ENCODE measurements at places on chromosomes 2 and 18.

DNA sequence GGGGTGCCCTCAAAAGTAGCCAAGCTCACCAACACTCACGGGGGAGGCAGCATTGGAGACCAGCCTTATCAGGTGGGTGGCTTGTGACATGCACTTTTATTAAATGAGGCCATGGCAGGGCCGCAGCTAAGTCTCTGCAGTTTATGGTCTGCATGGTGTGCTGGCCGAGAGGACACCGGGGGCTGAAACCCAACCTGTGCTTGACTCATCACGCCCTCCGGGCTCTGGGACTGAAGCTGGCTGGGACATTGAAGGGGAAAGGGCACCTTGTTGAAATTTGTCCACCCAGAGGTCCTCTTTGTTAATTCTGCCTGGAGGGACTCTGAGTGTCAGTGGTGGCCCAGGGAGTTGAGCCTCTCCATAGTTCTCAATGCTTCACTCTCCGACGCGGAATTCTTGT, 17.7 kb upstream of the NTSR2 start:
- DNase-seq, result no peak

- DNase-seq, result no peak
These were observed 96.2 kb upstream of the BCL2L11 start for GRCh38 chr2:111024496-111024895.

GRCh38 chr2:183117226-183117625, 7.0 kb upstream of the NUP35 start:
- no peak for DNase-seq

- no peak for DNase-seq
These were observed 34.0 kb downstream of the MTHFD2 start for GRCh38 chr2:74232426-74232825.

DNA sequence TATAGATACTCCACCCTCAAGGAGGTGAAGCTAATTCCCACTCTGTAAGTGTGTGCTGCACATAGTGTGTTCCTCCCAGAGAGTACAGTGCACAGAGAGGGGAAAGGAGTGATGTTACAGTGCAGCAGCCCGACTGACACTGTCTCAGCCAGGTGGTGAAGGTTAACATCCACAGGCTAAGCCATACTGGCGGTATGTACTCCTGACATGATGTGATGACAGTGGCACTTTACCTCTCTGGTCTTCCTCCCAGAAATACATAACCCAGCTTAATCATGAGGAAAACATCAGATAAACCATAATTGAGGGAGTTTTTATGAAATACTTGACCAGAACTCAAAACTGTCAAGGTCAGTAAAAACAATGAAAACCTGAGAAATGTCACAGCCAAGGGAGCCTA, 107.1 kb downstream of the RAB3GAP1 start:
- DNase-seq, result no peak

- DNase-seq, result no peak
These were observed 9.7 kb downstream of the GPR55 start for GRCh38 chr2:230915319-230915718.

DNA sequence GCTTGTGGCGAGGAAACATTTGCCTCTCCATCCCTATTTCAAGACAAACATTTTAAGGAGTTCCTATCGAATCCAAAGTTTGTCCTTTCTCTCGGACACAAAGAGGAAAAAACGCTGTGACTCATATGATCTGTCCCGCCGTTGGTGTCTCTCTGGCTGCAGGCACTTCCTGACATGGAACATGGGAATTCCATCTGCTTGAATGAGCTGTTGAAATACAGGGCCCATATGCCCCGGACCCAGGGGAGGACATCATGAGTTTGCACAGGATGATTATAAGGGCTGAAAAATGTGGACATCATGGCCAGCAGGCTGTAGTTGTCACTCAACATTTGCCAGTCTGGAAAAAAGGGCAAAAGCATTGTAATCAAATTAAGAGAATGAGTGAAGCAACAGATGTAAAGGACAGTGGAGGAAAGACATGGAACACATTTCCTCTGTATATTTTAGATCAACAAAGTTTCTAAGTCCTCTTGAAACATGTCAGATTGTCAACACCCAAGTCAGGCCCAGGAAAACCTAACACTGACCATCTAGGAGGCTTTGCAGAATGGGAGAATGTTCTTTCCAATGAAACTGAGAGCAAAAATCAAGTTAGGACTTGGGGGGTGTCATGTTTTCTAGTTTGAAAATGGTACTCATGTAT, 103.2 kb upstream of the SMIM21 start:
- no peak for DNase-seq

- DNase-seq, result no peak
These were observed 186.8 kb downstream of the RPRM start for GRCh38 chr2:153291718-153292117.

DNA sequence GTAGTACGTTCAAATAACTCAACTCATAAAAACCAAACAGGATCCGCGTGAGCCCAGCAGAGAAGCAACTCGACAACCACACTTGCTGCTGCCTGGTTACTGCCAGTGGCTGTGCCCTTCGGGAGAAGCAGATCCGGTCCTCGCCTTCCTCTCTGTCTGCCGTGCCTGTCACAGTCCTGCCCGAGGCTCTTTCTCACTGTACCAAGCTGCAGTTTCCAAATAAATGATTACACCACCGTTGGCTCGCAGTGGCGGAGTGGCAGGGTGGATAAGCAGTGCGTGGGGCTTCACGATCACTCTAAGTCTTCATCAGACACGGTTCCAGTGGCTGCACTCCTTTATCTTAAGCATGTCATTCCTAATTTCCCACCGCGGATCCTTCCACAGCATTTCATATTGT, 26.1 kb upstream of the SALL3 start:
- DNase-seq, result no peak

DNA sequence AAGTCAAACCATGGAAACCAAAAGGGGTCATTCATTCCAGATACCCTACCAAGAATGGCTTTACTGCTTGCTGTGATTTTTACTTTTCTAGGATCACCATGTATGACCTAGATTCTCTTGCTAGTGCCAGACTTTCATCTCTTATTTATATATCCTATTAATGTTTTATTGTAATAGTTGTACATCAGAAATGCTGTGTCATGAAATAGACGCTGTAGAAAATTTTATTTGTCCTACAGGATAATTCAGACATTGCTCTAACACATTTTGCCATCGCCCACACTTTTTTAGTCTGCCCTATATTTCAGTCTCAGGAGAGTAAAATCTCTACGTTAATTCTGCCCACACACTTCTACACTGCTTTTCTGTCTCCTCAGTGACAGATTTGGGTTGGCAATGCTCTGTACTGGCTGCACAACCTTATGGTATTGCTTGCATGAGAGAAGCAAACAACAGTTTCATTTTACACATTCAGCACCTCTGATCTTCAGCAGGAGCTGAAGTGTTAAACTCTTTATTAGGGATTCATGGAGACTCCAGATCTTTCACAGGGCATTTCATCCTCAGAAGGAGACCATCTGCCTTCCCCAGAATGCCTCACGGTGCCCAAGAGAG, 871.8 kb upstream of the CHAC2 start:
- DNase-seq, result no peak

- no peak for DNase-seq
These were observed 191.0 kb downstream of the C1D start for GRCh38 chr2:67871686-67872412.

- DNase-seq, result no peak
These were observed 309.3 kb downstream of the RNF144A start for GRCh38 chr2:7226501-7226900.

- no peak for DNase-seq
These were observed 6.4 kb downstream of the ZEB2 start for GRCh38 chr2:144513388-144514101.

DNA sequence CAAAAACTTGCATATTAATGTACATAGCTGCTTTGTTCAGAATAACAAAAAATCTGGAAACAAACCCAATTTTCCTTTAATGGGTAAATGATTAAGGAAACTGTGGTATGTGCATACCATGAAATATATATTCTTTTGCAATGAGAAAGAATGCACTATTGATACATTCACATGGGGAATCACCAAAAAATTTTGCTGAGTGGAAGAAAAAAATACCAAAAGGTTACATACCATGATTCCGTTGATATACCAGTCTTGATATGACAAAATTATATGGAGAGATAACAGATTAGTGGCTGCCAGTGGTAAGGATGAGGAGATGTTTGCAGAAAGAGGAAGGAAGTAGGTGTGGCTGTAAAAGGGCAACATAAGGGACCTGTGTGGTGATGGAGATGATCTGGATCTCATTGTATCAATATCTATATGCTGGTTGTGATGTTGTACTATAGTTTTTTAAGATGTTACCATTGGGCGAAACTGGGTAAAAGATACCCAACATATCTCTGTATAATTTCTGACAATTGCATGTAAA, 54.6 kb upstream of the BCL2L11 start:
- no peak for DNase-seq

DNA sequence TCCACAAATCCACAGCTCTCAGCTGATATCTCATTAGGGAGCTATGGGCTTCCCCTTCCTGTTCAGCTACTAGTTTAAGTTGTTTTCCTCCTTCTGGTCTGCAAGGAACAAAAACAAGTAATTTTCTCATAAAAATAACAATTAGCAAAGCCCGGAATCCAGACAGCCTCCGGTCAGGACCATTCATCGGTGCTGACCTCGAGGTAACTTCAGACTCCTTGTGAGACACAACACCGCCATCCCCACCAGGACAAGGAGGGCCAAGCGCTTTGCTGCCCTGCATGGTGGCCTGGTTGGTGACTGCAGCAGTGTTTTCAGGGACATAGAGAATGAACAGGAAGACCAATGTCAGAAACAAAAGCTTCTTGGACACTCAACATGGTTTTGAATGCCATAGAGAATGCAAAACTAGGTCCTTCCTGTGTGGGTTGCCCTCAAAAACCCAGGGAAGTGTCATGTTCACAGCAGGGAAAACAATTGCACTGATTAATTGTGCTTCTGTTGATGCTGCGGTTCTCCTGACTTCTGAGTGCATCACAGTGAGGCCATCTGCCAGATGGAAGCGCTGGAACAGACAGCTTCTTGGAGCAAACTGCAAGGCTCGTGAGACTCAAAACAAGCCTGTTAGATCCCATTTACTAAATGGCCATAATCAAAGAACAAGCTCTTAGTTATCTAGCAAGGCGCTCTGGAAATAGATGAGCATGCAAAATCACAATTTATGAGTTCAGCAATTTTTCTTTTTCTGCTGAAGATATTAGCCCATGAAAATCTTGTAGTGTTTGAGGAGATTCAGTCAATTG, 77.1 kb downstream of the HS1BP3 start:
- no peak for DNase-seq

DNA sequence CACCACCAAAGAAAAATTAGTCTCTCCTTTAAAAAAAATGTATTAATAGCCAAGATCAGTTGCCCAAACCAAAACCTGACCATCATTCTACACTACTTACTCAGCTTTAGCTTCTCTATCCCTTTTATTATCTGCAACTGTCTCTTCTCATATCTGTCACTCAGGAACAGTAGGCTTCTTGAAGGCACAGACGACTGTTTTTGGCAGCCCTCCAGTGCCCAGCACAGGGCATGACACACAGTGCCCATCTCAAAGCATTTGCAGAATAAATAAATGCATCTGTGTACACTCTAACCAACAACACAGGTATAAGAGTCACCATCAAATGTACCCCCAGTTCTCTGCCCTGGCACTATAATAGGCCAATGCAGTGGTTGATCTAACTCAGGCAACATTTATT, 117.2 kb downstream of the UXS1 start:
- DNase-seq, result no peak

DNA sequence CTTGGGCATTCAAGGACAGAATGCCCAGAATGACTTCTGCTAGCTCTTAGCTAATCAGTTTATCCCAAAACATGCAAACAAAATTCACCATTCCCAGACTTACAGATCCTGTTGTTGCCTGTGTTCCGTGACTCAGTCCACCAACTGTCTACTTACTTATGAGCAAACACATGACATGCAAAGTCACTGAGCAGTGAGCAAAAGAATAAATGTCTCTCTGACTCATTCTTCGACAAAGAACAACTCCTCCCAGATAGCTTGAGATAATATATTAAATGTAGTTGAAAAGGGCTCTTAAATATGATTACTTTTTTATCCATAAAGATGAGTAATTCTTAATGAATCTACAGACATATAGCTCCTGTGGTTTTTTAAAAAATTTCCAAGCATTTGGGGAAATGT, 9.0 kb upstream of the CREG2 start:
- no peak for DNase-seq

DNA sequence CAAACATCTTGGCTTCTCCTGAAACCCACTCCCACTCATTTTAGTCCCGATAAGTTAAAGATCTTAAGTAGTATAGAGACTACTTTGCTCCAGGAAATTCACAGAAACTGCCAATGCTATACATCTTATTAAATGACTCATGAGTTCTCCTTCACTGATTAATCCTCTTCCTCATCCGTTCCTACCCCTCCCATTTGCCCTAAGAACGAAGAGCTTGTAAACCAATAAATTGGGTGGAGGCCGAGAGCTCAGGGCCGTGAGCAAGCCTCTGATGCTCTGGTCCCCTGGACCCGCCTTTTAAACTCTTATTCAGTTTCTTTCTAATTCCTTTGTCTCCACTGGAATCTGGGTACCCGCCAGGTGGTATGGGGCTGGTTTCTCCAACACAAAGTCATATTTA, 68.6 kb downstream of the METTL8 start:
- no peak for DNase-seq

GRCh38 chr2:216934151-216934550, 74.3 kb upstream of the TNP1 start:
- DNase-seq, result no peak

DNA sequence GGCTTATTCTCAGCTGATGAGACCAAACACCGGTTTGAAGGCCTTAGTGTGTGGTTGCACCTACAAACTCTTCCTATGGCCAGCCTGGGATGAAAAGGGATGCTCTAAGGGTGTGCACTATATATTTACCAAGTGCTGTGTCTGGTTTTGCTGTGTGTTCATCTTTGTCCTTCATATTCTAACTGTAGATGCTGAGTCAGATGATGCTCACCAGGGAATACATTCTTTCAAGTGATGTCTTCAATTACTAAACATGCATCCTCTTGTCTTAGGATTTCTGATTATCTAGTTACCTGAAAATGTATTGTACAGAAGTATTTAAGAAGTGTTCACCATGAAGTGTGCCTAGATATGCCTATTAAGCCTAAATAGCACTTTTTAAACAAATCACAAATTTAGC, 1111.6 kb upstream of the ZEB2 start:
- DNase-seq, result no peak

DNA sequence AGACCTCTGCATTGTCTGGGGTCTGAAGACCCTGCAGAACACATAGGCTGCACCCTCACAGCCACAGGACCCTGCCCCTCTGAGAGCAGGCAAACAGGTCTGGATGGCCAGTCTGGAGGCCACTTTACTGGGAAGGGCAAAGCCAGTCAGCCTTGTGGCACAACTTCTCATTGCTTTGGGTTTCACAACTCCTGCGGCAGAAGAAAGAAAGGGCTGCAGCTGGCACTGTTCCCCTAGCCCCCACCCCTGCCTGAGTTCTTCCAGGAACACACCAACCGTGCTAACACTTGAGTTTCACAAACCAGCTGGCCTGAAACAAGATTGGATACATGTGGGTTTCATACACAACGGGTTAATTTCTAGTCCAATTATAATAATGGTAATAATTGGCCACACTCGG, 276.5 kb upstream of the MGAT5 start:
- no peak for DNase-seq

- no peak for DNase-seq
These were observed 70.7 kb upstream of the HNRNPA3 start for GRCh38 chr2:177141866-177142265.

GRCh38 chr2:32851777-32852439, 94.8 kb upstream of the LTBP1 start:
- no peak for DNase-seq

All from Caco-2 (cell line).